Activated CD8-positive, alpha-beta memory T cell treated with anti-CD3 and anti-CD28 coated beads, Interleukin-2, amount 50 U/mL, for 4 hours (primary cell): ENCODE measurements at places on chromosomes 2 and 18.

GRCh38 chr18:69978732-69979715, 31.4 kb upstream of the CD226 start:
- no peak for DNase-seq

DNA sequence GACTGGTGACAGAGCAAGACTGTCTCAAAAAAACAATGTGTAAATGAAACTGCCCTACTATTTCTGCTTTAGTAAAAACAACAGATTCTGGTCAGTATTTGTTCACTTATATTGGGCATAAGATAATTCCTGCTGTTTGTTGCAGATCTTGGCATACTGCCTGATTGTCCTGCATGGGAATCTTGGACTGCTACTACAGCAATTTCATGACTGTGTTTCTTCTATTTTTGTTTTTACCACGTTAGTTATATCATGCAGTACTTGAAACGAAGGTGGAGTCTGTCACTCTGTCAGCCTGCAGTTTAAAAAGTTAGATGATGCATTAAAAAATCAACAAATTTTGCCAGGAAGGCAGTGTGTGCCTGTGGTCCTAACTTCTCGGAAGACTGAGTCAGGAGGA, 14.2 kb upstream of the CLASP1 start:
- no peak for DNase-seq

GRCh38 chr2:121287146-121287798, 2.3 kb upstream of the TFCP2L1 start:
- no peak for DNase-seq

DNA sequence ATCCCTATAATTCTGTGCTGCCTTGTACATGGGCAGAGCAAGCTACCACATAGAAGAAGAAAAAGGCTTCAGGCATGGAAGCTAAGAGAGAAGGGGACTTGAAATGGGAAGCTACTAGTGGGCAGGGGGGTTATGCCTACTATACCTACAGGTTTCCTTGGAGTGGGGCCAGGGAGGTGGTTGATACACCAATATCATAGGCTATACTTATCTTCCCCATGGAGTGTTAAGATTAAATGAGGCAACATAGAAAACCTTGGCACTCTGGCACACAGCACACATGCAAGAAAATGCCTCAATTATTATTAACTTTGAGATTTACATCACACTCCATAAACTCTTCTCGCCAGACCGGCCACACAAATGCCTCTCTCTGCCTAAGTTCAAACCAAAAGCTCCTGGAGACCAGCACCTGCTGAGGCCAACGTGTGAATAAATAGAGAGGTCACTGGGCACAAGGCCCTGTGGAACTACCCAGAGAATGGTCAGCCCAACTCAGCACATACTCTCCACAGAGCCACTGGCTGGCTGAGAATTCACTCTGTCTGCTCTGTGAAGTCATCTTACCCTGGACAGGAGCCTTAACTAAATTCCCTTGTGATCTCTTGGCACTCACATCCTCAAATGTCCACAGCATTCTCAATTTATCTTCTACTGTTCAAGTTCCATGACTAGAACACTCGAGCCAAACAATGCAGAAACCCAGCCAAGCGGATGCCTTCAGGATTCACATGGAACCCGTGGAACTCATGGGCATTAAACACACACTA, 498.7 kb downstream of the BCL11A start:
- DNase-seq = no peak

DNA sequence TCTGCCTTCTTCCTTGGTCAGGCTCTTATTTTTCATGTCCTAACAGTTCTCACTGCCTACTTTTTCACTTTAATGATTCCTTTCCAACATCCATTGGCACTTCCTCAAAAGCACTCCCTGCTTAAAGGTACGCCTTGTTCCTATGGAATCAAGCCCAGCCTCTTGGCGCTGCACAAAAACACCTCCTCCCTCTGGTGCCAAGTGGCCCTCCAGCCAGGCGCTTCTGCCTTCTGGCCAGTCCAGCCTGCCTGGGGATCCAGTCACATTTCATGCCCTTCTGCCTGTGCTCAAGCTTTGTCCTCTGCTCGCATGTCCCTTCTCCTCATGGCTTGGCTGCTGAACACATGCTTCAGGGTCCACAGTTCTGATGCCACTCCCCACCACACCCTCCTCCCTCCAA, 6.3 kb downstream of the TPRKB start:
- DNase-seq = no peak

- DNase-seq = no peak
These were observed 43.8 kb downstream of the ARL6IP6 start for GRCh38 chr2:152762202-152762601.

GRCh38 chr18:42131066-42131929, 176.3 kb downstream of the PIK3C3 start:
- no peak for DNase-seq

DNA sequence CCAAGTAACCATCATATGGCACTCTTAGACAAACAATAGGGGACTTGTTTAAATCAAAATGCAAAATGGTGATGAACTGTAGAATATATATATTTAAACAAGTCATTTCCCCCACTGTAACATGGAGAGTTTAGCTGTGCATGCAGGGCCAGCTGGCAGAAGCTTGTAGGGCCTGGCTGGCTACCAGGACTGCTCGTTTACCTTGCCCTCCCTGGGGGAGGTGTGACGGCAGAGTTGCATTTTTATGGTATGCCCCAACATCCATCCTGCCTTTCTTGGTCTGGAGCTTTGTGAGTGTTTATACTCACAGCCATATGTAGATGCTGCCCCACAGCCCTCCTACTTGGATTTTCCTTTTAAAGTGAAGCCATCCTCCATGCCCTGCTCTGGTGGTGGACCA, 101.7 kb upstream of the ZFP36L2 start:
- no peak for DNase-seq

DNA sequence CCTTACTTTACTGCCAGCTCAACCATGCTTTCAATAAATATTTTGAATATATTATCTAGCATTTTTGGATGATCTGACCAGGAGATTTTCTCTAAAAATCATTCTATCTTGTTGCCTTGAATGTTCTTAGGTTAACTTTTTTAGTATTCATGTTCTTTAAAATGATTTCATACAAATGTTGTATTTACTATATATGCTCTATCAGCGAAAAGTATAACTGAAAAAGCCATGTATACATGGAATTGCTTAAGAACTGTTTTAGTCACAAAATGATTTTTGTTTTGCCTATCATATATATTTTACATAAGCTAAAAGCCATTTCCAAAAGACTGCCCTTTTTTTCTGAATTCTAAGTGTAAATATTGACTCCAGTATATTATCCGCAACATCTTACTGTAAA, 213.9 kb downstream of the WDPCP start:
- DNase-seq = no peak

DNA sequence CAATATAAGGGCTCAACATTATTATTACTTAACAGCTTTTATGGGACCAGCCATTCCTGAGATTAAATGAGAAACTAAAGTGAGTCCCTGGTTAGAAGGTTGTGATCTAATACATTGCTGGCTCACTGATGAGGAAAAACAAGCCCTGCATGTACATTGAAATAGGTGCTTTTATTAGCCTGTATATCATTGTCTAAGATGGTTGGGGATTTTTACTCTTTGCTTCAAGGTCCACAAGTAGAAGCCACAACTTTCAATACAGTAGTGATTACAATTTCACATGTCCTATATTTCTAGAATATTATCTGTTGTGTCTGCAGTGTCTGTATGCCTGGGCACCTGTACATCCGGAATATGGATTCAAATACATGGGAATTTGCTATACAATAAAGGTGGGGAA, 104.1 kb upstream of the FZD5 start:
- no peak for DNase-seq

DNA sequence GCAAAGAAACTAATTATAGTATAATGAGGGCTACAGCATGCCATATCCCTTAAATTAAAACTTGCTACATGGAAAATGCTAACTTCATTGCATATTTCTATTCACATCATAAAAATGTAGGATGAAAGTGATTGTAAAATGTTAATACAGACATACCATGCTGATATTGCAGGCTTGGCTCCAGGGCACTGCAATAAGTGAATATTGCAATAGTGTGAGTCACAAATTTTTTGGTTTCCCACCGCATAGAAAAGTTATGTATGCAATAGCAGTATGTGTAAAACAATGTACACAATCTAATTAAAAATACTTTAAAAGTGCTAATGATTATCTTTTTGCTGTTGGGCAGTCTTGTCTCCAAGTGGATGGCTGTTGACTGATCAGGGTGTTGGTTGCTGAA, 162.1 kb downstream of the CD8B2 start:
- DNase-seq = no peak

- DNase-seq = no peak
These were observed 38.4 kb upstream of the ITGAV start for GRCh38 chr2:186551323-186552050.

DNA sequence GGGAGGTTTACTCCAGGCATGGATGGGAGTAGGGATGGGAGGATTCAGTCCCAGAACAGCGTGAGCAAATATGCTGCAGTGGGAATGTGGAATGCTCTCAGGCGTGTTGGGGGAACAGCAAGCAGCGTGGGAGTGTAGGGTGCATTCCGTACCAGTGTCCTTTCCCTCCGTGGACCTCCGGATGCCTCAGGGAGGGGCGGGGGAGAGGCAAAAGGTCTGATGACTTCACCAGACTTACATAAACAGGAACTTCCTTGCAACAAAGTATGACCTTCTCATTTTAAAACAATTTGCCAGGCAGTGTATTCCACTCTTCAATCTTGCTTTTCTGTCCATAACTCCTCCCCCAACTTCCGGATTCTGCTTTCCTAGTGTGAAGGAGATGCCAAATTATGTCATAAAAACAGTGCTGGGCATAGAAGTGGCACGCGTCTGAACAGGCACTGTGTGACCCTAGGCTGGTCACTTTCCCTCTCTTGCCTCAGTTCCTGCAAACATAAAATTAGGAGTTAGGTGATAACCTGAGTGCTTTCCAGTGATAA, 36.9 kb downstream of the RPL37A start:
- DNase-seq = no peak

- DNase-seq = no peak
These were observed 96.3 kb upstream of the AQP4 start for GRCh38 chr18:26961839-26962238.

- no peak for DNase-seq
These were observed 2.7 kb upstream of the BCL11A start for GRCh38 chr2:60556175-60556574.

DNA sequence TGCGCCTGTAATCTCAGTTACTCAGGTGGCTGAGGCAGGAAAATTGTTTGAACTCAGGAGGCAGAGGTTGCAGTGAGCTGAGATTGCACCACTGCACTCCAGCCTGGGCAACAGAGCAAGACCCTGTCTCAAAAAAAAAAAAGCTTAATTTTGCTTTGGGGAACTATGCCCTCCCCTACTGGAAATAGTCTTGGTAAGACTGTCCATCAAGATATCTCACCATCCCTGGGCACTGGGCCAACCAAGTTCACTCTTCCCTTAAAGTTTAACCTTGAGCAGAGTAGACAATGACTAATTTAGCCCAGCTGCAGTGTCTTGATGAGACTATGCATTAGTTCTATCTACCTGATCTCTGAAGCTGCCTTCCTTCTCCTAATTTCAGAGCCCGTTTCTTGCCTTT, 44.7 kb downstream of the ASXL2 start:
- no peak for DNase-seq

DNA sequence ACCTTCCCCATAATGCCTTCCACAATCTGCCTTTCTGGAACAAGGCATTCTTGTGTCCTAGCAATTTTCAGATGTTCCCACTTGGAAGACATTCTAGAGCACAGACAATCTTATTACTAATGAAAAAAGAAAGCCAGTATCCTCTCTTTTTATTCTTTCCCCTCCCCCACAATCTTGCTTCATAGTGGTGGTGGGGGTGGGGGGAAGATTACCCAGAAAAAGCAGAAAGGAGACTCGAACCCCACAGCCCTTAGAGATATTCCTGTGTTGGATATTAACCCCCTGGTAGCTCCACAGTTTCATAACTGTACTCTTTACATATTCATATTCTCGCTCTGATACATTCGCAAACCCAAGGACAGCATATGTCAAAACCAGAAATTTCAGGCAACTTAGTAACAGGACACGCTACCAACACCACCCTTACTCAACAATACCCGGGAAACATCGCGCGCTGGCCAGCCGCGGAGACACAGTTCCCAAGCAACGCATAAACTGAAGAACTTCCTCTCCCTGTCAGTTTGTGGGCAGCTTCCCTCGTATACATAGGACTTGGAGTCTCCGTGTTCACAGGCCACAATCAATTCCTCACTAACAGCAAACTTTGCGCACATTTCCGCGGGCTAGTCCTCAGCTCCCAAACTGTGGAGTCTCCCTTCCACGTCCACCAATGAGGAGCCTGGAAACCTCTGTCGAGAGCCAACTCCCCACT, 793 bp downstream of the NR4A2 start:
- peak; percentile 28 for DNase-seq

- DNase-seq = no peak
These were observed 740 bp downstream of the CHMP3 start for GRCh38 chr2:86562485-86562921.

DNA sequence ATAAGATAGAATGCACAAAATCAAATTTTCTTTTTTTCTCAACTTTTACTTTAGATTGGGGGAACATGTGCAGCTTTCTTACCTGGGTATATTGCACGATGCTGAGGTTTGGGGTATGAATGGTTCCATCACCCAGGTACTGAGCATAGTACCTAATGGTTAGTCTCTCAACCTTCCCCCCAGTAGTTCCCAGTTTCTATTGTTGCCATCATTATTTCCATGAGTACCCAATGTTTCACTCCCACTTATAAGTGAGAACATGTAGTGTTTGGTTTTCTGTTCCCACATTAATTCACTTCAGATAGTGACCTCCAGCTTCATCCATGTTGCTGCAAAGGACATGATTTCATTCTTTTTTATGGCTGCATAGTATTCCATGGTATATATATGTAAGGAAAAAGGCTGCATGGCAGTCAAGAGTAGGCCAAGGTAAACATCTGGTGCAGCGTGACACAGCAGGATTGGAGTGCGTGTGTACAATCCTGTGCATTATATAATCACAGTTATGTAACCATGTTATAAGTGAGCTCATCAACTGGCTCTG, 10.5 kb upstream of the C2orf42 start:
- DNase-seq = no peak

- no peak for DNase-seq
These were observed 46.2 kb upstream of the ARHGAP28 start for GRCh38 chr18:6683112-6683876.

DNA sequence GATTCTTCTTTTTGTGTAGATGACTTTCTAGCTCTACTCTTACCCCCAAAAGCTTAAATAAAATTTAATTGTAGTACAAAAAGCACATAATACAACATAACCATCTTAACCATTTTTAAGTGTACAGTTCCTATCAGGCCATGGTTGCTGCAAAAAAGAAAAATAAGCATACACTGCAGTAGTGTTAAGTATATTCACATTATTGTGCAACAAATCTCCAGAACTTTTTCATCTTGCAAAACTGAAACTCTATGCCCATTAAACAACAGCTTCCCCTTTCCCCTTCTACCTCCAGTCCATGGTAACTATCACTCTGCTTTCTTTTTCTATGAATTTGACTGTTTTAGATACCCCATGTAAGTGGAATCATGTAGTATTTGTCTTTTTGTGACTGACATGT, 18.1 kb downstream of the PPM1B start:
- no peak for DNase-seq

GRCh38 chr2:120760446-120761135, 24.9 kb downstream of the GLI2 start:
- no peak for DNase-seq
